RWPE1 (cell line): ENCODE measurements at places on chromosomes 2 and 18.

- no peak for DNase-seq
These were observed 921.9 kb upstream of the CELF4 start for GRCh38 chr18:38487521-38487920.

GRCh38 chr2:54859997-54860701 lies 136.7 kb downstream of the EML6 start:
- peak; percentile 13 for DNase-seq

DNA sequence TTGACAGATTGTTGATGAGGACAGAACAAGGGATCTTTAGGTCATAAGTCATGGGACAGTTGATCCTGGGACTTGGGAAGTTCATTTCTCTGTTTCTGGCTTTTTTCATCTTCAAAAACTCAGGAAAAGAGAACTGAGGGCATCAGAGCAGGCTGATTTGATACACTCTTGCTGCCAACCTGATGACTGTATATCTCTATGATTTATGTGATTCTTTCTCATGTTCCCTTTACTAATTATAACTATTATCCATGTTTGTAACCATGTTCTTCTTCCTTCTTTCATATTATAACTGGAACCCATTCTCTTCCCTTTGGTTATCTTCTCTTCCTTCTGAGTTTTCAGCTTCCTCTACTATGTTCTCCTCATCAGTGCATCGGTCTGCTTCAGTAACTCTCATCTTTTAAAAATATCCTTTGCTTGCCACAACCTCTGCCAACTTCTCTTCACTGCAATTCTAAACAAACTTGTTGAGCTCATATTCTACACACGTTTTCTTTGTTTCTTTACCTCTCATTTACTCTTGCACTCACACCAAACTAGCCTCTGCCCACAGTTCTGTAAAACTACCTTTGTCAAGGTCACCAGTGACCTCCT lies 13.5 kb downstream of the RASGRP3 start:
- DNase-seq, result no peak

DNA sequence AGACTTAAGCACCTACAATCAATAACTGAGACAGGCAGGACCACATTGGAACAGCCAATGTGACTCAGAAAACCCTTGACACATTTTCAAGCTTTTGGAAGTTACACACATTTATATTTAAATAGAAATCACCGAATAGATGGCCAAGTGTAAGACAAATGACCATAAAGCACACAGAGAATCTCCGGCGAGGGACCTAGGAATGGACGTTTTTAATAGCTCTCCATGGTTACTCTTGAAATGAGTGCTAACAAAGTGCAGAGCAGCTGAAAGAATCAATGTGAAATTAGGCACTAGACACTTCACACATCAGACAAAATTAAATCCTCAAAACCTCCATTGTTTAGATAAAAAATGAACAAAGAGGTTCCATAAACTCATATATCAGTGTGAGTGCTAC lies 376.9 kb downstream of the DLGAP1 start:
- DNase-seq, result no peak

GRCh38 chr18:25075783-25076182 lies 276.2 kb downstream of the ZNF521 start:
- no peak for DNase-seq

DNA sequence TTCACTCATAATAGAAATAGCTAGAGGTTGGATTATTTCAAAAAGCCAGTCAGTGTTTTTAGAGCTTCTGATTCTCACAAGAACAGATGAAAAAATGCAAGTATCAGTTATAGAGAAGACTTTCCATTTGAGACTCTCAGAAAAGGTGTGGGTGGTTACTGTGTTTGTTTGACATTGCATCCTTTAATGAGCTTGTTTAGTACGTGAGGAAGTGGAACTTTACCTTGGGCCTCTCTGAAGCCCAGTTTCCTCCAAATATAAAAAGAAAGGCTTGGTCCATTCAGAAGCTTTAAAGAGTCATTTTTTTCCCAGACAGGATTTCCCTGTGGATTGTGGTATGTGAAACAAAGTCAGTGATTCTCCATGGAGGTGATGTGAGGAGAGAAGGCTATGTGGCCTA lies 89.9 kb upstream of the RANBP2 start:
- DNase-seq, result no peak
